T follicular helper cell (primary cell): ENCODE measurements at places on chromosomes 1 and 21.

DNA sequence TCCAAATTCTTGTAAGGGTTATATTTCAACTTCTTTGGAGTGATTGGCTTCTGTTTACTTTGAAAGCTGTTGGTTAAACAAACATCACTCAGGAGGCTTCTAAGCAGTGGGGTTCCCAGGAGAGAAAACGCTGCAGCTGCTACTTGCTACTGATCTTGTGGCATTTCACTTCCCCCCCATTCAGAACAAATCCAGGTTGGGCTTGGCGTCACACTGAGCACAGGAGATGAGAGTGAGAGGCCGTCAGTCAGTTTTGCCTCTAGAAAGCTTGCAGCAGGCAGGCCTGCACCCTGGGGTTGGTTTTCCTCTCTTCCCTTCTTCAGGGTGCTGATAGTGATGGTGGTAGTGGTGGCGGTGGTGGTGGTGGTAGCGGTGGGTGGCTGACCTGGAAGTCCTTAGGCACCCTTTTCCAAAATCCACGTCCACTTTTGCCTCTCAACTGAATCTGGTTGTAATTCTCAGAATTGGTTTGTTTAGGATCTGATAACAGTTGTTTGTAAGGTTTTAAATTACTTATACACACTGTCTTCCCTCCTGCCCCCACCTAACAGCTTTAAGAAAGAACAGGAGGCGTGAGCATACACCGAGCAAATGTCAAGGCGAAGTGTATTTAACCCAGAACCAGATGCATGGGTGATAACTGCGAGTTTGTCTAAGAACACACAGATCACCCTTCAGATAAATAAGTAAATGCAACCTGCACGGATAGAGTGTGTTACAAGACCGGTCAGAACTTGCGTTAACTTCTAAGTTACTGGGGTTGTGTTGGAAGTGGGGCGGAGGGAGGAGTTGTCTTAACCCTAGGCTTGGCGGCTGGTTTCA lies 3.2 kb upstream of the PROX1 start:
- no peak for DNase-seq

DNA sequence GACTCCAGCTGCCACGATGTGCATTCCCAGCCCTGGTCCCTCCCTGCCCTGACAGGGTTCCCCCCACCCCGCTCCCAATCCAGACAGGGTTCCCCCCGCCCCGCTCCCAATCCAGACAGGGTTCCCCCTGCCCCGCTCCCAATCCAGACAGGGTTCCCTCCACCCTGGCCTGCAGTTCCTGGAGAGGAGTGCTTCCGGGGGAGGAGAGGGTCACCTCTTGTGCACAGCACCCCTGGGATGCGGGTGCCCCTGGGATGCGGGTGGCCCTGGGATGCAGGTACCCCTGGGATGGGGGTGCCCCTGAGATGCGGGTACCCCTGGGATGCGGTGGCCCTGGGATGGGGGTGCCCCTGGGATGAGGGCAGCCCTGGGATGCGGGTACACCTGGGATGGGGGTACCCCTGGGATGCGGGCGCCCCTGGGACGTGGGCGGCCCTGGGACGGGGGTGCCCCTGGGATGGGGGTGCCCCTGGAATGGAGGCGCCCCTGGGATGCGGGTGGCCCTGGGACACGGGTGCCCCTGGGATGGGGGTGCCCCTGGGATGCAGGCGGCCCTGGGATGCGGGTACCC lies 36.7 kb upstream of the SLC19A1 start:
- no peak for DNase-seq

- no peak for DNase-seq
These were observed 1.3 kb downstream of the SIPA1L2 start for GRCh38 chr1:232628335-232629249.

- DNase-seq, result no peak
These were observed 39.0 kb downstream of the LRRC71 start for GRCh38 chr1:156959414-156959813.

DNA sequence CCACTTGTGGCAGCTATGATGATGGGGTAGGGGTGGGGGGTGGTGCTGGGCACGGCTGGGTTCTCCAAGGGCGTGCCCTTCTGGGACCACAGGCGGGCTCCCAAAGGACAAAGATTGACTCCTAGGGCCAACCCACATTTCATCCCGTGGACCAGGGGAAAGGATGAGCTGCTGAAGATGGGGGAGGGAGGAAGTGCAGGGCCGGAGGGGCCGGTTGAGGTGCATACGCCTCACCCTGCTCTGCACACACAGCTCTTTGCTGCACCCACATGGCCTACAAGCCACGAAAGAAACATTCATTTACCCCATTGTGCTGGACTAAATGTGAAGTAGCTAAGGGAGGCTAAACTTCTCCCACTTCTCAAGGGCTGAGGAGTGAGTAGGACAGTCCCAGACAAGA lies 34.2 kb upstream of the GNPAT start:
- DNase-seq, result no peak

DNA sequence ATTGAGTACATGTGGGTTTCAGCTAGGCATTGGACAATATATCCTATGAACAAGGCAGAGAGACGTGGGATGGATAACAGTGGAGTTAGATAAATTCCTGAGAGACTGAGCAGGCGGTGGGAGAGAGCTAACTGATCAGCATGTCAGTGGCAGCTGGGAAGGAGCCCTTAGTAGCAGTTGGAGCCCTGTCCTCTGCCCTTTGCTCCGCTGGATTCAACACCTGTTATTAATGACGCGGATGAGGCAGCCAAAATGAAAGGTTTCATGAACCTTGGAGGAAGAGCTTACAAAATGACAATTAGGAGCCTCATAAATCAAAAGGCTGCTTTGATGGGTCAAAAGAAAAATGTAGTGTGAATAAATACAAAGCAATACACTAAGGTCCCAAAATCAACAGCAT lies 16.1 kb downstream of the UBIAD1 start:
- DNase-seq, result no peak

DNA sequence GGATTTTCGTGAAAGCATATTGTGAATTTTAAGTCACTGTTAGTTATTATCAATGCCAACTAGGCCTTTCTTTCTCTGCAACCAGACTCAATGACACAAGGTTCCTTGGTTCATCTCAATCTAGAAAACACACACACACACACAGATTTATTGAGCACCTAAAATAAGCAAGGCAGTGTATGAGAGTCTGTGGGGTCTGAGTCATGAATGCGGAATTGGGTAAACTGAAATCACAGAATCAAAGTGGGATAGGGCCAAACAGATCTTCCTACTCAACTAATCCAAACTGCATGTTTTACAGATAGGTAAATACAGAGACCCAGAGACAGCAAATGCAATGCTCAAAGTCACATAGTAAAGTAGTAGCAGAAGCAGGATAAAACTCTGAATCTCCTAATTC lies 48.5 kb upstream of the NRDC start:
- DNase-seq, result no peak

DNA sequence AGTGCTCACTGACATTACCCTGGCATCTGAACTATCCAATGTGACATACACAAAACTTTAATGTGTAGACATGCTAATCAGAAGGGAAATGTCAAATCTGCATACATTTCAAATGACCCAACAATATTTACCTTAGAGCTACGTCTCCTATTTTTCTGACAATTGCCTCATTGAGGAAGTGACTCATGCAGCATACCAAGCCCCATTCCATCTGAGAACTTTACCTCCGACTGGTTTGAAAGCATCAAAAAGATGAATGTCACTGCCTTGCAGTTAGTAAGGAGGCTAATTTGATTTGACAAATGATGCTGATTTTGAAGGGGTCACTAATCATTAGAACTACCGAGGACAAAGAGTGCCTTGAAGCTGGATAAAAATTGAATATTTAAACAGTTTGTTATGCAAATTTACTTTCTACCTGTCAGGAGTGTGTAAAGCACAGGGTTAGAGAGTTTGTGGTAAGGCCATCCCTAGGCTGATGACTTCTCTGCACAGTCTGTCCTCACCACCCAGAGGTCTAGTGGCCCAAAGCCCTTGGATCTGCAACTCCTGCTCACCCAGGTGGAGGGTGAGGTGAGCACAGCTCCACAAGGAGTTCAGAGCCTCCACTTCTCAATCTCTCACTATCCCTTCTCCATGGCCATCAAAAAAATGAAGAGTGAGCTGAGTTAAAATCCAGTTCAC lies 500.3 kb upstream of the C1orf87 start:
- no peak for DNase-seq

DNA sequence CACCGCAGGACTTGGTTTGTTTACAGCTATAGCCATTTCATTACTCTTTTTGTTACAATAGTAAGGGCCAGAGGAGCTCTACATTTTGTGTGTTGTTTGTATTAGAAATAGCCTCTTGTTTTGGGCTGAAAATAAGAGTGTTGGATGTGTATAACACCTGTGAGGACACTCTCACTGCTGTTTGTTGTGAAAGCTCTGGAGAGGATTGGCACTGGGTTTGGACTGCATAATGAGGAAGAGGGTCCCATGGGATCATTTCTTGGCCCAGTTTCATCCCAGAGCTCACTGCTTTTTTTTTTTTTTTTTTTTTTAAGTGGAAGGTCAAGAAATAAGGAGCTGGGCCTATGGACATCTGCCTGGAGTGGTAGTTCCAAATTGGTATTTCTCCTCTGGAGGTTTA lies 61.6 kb upstream of the KIAA0040 start:
- no peak for DNase-seq

- DNase-seq, result no peak
These were observed 591 bp downstream of the MRPL37 start for GRCh38 chr1:54200519-54200997.

- no peak for DNase-seq
These were observed 124.1 kb downstream of the XCL2 start for GRCh38 chr1:168419736-168420135.

GRCh38 chr1:226778657-226779058 lies 39.6 kb upstream of the ITPKB start:
- no peak for DNase-seq

DNA sequence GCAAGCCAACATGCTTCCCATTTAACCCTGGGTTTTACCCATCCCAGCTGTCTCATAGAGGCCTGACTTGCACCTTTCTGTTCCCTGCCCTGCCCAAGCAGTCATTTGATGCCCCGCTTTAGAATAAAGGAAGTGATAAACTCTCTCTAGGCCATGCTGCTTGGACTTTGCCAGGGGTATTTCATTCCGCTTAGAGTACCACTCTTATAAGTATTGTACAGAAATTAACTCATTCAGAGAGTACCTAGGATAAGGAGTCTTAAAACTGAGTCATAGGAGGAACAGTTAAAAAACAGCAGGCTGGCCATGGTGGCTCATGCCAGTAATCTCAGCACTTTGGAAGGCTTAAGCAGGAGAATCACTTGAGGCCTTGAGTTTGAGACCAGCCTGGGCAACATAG lies 21.0 kb upstream of the LYST start:
- no peak for DNase-seq

- no peak for DNase-seq
These were observed 224.6 kb upstream of the RAB4A start for GRCh38 chr1:229046251-229046853.

DNA sequence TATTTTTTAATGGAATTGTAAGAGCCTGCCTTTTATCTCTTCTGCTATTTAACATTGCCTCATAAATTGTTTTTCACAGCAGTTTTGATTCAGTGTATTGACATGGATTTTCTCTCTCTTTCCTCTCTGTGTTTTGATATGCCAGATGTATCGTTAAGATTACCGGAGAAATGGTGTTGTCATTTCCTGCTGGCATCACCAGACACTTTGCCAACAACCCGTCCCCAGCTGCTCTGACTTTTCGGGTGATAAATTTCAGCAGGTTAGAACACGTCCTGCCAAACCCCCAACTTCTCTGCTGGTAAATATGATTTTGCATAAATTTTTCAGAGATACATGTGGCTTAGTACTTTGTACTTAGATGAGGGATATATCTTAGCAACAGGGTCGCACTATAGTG lies 23.1 kb upstream of the DYNLT5 start:
- DNase-seq, result peak; percentile 3

DNA sequence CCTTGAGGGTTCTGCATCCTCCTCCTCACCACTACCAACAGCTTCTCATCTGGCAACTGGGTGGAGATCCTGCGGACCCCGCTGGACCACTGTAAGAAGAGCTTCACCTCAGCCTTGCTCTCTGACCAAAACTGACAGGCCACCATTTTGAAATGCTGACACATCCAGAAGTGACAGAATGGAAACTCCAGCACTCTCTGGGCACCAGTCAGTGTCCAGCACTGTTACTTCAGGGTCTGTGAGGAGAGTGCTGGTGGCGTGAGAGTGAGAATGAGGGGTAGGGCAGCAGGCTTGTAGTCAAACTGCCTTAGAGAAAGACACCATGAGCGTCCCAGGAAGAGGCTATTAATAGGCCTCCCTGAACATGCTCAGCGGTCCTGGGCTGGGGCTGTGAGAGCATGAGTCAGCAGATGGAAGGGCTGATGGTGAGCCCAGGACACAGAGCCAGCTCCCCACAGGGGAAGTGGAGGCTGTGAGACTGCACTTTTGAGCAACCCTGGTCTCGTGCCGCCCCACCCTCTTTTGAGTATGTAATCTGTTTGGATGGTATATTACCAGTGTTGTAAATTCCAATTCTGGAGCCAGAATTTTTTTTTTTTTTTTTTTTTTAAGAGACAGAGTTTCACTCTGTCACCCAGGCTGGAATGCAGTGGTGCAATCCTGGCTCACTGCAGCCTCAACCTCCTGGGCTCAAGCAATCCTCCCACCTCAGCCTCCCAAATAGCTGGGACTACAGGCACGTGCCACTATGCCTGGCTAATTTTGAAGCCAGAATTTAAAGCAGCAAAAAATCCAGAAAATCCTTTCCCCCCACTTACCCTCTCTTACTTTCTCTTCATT lies 34.4 kb upstream of the SLC30A1 start:
- DNase-seq, result no peak

DNA sequence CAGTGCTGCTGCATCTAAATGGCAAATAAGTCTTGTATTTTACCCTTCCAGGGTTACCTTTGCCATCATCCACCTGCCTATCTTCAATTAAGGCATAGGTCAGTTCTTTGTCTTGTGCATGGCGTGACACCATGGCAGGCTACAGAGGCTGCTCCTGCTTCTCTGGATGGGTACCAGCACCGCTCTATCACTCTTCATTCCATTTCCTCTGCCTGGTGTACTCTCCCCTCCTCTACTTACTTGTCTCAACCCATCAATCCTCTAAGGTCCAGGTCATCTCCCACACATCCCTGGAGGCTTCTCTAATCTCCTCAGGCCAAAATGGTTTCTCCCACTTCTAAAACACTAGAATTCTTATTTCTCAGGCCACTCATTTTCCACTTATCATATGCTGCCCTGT lies 257.5 kb downstream of the BARHL2 start:
- DNase-seq, result no peak

GRCh38 chr21:45228171-45228641 lies 59.5 kb downstream of the POFUT2 start:
- DNase-seq, result no peak

DNA sequence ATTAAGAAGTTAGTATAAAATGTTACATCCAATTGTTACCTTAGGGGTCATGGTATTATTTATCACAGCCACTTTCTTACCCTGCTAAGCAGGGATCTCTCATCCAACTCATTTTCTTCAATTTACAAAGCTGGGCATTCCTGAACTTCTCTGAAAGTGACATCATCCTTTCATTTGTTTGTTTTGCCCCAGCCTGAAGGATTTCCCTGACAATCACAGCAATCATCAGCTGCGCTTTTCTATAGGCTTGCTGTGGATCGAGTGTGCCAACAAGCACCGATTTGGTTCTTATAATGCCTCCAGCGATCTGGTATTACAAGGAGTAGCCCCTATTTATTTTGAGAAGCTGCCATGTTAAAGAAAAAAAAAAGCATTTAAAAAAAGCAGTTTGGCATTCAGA lies 240.2 kb downstream of the USH2A start:
- no peak for DNase-seq

GRCh38 chr1:26811057-26811456 lies 15.4 kb upstream of the ZDHHC18 start:
- DNase-seq, result no peak

- DNase-seq, result no peak
These were observed 65.5 kb downstream of the CASZ1 start for GRCh38 chr1:10730985-10731384.

- no peak for DNase-seq
These were observed 45.6 kb downstream of the COL18A1 start for GRCh38 chr21:45450423-45451090.

GRCh38 chr1:199550199-199551065 lies 477.1 kb upstream of the NR5A2 start:
- DNase-seq, result no peak
